ENCODE measurements at places on chromosomes 11 and 22.

GRCh38 chr11:121714351-121714750, 261.6 kb upstream of the SORL1-AS1 start:
- no peaks in the 10 kb centered on the region for H3K4me1 ChIP-seq
- DNase-seq = peak; percentile 30
- no peak overlapping the region for H3K4me3 ChIP-seq
- no peak overlapping the region for H3K27ac ChIP-seq
- no peaks in the 10 kb centered on the region for H3K36me3 ChIP-seq

DNA sequence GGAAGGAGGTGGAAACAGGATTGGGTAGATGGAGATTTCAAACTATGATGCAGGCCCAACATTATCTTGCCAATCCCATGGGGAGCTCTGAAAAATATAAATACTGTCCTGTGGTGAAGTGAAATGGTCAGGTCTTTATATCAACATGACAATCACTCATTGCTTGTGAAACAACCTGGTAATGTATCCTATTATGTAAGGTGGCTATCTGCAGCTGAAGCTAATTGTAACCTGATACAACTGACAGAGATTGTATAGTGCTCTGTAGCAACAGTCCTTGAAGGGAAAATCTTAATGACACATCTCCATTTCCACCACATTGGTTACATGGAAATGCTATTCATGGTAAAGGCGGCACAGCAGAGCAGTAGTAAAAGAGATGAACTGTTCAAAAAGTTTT, 20.7 kb upstream of the CHORDC1 start:
- peaks cover 7% of the 10 kb centered on the region for H3K27me3 ChIP-seq
- no peak overlapping the region for H3K27ac ChIP-seq
- DNase-seq = no peak

GRCh38 chr22:32882360-32882755, 80.9 kb downstream of the TIMP3 start:
- no peak overlapping the region for H3K4me3 ChIP-seq
- H3K4me1 ChIP-seq = no peaks in the 10 kb centered on the region
- peaks cover 33% of the 10 kb centered on the region for H3K27me3 ChIP-seq
- H3K36me3 ChIP-seq = no peaks in the 10 kb centered on the region

- H3K27me3 ChIP-seq = no peaks in the 10 kb centered on the region
- no peak overlapping the region for H3K4me3 ChIP-seq
- no peaks in the 10 kb centered on the region for H3K36me3 ChIP-seq
- DNase-seq = no peak
- H3K27ac ChIP-seq = peak overlapping the region; percentile 41
Measured at GRCh38 chr22:24147666-24148065, 33.6 kb upstream of the SUSD2 start.

GRCh38 chr11:106076171-106076918, 802 bp downstream of the KBTBD3 start:
- DNase-seq = no peak
- H3K36me3 ChIP-seq = peaks cover 21% of the 10 kb centered on the region
- H3K4me3 ChIP-seq = peak overlapping the region; percentile 87
- H3K27ac ChIP-seq = peak overlapping the region; percentile 24
- H3K27me3 ChIP-seq = no peaks in the 10 kb centered on the region

GRCh38 chr11:46659908-46660307, 40.5 kb downstream of the ARHGAP1 start:
- peak overlapping the region; percentile 61 for H3K27ac ChIP-seq
- peaks cover 34% of the 10 kb centered on the region for H3K36me3 ChIP-seq
- no peak overlapping the region for H3K4me3 ChIP-seq
- DNase-seq = peak; percentile 83
- H3K4me1 ChIP-seq = peaks cover 26% of the 10 kb centered on the region
- H3K27me3 ChIP-seq = no peaks in the 10 kb centered on the region

DNA sequence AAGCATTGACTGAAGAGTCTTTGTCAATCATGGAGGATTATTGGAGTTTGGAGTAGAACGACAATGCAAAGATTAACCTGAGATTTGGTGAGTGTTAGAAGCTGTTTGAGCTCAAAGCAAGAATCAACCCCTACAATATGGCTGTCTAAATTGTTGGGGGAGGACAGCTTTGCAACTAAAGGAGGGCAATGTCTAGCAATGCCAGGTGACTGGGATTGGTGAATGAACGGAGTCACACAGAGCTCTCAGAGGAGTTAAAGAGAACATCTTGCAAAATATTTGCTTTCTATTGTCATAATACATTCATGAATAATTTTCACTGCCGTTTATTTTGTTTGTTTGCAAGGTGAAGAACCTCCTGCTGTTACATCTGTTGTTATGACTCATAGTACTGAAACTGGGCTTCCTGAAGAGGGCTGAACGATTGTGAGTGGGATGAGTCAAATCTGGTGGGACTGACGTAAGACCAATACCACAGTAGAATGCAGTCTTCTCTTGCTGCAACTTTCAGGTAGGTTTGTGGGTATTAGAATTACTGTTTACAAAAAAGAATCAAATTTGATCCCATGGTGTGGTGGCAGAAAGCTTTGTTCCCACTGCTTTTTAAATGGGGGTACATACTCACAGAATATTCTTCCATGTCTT, 281.9 kb downstream of the CADM1 start:
- H3K4me1 ChIP-seq = peaks cover 27% of the 10 kb centered on the region
- H3K36me3 ChIP-seq = no peaks in the 10 kb centered on the region
- DNase-seq = peak; percentile 83
- H3K27me3 ChIP-seq = no peaks in the 10 kb centered on the region
- H3K4me3 ChIP-seq = no peak overlapping the region

DNA sequence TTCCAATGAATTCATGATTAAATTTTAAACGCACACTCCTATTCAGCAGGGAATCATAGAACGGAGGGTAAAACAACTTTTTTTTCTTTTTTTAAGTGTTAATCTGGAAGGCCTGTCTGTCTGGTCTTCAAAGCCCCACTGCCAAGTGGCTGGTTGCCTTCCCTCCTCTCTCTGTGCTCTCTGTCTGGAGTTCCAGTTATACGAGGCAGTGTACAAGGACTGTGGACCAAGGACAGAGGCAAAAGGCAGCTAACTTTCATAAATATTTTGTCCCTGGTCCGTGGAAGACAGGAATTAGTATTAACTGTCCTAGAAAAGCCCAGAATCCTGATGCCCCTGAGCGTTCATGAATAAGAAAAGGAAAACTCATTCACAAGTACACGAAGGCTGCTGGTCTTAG, 164.0 kb upstream of the E2F8 start:
- H3K27me3 ChIP-seq = no peaks in the 10 kb centered on the region
- H3K27ac ChIP-seq = no peak overlapping the region
- H3K4me3 ChIP-seq = no peak overlapping the region

- H3K36me3 ChIP-seq = no peaks in the 10 kb centered on the region
- no peak for DNase-seq
- H3K4me1 ChIP-seq = no peaks in the 10 kb centered on the region
- no peak overlapping the region for H3K27ac ChIP-seq
- peaks cover 37% of the 10 kb centered on the region for H3K27me3 ChIP-seq
Measured at GRCh38 chr11:31996159-31996881, 94.6 kb upstream of the RCN1 start.

GRCh38 chr11:94741022-94741679, 27.0 kb upstream of the AMOTL1 start:
- no peaks in the 10 kb centered on the region for H3K27me3 ChIP-seq
- peak; percentile 75 for DNase-seq
- no peak overlapping the region for H3K27ac ChIP-seq
- peaks cover 19% of the 10 kb centered on the region for H3K4me1 ChIP-seq

- no peaks in the 10 kb centered on the region for H3K36me3 ChIP-seq
- no peaks in the 10 kb centered on the region for H3K27me3 ChIP-seq
- no peak for DNase-seq
- no peak overlapping the region for H3K4me3 ChIP-seq
- no peak overlapping the region for H3K27ac ChIP-seq
- H3K4me1 ChIP-seq = no peaks in the 10 kb centered on the region
Measured at GRCh38 chr11:6437423-6437822, 3.4 kb downstream of the HPX start.

DNA sequence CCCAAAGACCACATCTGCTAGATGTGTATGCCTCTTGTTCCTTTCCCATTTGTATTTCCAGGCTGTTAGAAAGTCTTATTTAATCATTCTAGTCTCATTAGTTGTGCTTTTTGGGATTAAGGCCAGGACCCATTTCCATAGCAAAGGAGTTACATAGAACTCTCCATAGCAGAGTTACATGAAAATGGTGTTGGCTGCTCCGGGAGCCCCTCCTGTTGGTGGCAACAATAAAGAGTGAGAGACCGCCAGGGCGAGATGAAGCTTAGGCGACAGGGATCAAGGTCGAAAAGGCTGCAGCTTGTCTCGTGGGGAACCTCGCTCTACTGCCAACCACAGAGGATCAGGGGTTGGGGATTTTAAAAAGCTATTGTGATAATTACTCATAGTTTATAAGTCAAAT, 58.3 kb downstream of the GRIK4 start:
- no peak overlapping the region for H3K4me3 ChIP-seq
- no peak for DNase-seq
- H3K36me3 ChIP-seq = no peaks in the 10 kb centered on the region
- no peak overlapping the region for H3K27ac ChIP-seq

GRCh38 chr11:75154646-75155569, 4.0 kb downstream of the SLCO2B1 start:
- no peaks in the 10 kb centered on the region for H3K36me3 ChIP-seq
- no peak for DNase-seq
- H3K4me1 ChIP-seq = no peaks in the 10 kb centered on the region
- peaks cover 25% of the 10 kb centered on the region for H3K27me3 ChIP-seq
- H3K27ac ChIP-seq = no peak overlapping the region

DNA sequence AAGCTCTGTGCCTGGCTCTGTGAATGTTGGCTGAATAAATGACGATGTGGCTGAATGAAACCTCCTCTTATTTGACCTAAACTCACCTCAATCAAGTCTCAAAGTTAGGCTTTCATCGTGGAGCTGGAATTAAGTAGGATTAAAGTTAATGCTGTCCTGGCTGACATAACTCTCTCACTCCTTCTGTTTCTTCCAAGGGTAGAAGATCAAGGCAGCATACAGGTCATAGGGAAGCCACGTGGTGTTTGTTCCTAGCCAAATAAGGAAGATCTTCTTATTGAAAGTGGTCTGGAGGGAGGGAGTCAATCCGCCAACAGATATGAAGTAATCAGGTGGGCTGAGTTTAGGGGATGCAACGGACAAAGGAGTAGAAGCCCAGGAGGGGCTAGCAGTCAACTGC, 59.5 kb downstream of the TRIM29 start:
- peaks cover 36% of the 10 kb centered on the region for H3K27me3 ChIP-seq
- no peak overlapping the region for H3K27ac ChIP-seq
- H3K4me1 ChIP-seq = no peaks in the 10 kb centered on the region
- no peak overlapping the region for H3K4me3 ChIP-seq

DNA sequence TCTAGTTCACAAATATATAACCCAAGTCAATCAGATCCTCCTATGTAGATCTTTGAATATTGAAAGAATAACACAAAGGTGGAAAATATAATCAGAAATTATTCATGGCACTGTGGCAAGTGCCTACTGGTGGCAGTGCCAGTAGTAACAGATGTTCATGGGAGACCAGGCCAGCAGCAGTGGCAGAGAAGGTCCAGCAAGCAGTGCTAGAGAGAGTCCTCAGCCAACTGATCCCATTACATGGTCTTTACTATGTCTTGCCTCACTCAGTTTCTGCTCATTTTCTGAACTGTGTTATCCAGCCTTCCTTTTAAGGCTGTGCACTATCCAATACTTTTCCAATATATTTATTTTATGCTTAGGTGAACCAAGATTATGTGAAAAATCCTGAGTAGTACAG, 124.9 kb downstream of the MRTFA start:
- H3K27ac ChIP-seq = peak overlapping the region; percentile 99
- no peaks in the 10 kb centered on the region for H3K36me3 ChIP-seq
- H3K4me3 ChIP-seq = no peak overlapping the region
- peaks cover 63% of the 10 kb centered on the region for H3K4me1 ChIP-seq

DNA sequence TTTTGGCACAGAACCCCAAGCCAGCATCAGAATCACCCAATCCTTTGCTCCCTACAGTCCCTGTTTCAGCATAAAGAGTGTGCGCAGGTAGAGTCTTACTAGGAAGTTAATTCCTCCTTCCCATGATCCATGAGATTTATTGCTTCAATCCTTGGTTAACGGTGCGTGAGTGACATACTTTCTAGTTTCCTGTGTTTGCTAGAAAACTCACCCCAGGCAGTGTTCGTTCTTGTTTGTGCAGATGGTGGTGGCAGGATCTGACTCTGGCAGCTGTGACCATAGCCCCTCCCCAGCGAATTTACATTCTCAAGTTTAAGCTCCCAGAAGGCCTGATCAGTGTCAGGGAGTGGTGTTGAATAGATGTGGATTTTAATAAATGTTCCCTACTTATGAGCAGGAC, 106.7 kb upstream of the CCT8L2 start:
- H3K36me3 ChIP-seq = no peaks in the 10 kb centered on the region
- H3K4me1 ChIP-seq = no peaks in the 10 kb centered on the region
- no peak overlapping the region for H3K4me3 ChIP-seq
- DNase-seq = no peak
- H3K27me3 ChIP-seq = no peaks in the 10 kb centered on the region
- H3K27ac ChIP-seq = no peak overlapping the region

DNA sequence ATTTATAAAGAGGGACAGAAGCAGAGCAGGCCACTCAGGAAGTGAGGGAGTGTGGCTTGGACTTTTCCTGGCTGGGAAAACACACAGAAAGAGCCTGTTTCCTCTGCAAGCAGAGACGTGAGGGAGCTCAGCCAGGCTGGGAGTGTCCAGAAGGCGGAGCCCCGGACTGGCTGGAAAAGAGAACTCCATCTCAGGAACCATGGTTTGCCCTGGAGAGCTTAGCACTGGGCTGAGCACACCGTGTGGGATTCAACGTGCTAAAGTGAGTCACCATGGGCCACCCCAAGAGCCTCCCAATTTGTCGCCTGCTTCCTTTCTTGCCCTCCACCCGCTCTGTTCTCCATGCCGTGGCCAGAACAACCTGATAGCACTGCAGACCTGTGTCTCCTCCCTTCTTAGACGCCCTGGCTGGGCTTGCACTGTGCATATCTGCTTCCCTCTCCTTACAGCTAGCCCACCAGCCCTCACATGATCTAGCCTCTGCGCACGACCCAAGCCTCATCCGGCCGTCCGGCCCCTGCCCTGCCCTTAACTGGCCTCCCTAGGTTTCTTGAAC, 51.8 kb downstream of the GALNT18 start:
- no peak overlapping the region for H3K4me3 ChIP-seq
- H3K4me1 ChIP-seq = no peaks in the 10 kb centered on the region
- H3K36me3 ChIP-seq = no peaks in the 10 kb centered on the region
- H3K27ac ChIP-seq = no peak overlapping the region
- DNase-seq = peak; percentile 50

- H3K36me3 ChIP-seq = no peaks in the 10 kb centered on the region
- no peak overlapping the region for H3K27ac ChIP-seq
- no peaks in the 10 kb centered on the region for H3K4me1 ChIP-seq
- H3K27me3 ChIP-seq = no peaks in the 10 kb centered on the region
- H3K4me3 ChIP-seq = no peak overlapping the region
- no peak for DNase-seq
Measured at GRCh38 chr11:60376601-60377000, 1.7 kb upstream of the MS4A7 start.

GRCh38 chr11:104765401-104766095, 132.7 kb downstream of the CASP12 start:
- H3K36me3 ChIP-seq = no peaks in the 10 kb centered on the region
- no peak overlapping the region for H3K27ac ChIP-seq
- peak; percentile 2 for DNase-seq
- H3K27me3 ChIP-seq = no peaks in the 10 kb centered on the region

DNA sequence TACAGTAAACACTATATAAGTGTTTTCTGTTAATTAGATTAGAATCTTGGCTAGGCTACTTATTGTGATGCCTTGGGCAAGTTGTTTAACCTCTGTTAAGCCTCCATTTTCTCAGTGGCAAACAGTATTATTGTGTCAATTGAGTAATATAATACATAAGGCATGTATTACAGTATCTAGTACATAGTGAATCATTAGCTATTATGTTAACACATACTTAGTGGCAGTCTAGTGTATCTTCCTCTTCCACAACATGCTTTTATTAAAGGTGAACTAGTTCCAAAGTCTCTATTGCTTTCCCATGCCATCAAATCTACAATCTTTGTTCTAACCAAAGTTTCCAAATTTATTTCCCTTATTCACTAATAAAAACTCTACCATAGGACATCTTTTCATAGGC, 200.9 kb downstream of the SOX6 start:
- 0 out of 2 replicates have a peak, but pooled peaks cover 3% of the 10 kb centered on the region for H3K27me3 ChIP-seq
- H3K36me3 ChIP-seq = no peaks in the 10 kb centered on the region
- DNase-seq = no peak
